ENCODE measurements at places on chromosomes 7 and 10.

- no peak for DNase-seq
Observed at GRCh38 chr7:48518092-48518491, 346.8 kb downstream of the ABCA13 start.

DNA sequence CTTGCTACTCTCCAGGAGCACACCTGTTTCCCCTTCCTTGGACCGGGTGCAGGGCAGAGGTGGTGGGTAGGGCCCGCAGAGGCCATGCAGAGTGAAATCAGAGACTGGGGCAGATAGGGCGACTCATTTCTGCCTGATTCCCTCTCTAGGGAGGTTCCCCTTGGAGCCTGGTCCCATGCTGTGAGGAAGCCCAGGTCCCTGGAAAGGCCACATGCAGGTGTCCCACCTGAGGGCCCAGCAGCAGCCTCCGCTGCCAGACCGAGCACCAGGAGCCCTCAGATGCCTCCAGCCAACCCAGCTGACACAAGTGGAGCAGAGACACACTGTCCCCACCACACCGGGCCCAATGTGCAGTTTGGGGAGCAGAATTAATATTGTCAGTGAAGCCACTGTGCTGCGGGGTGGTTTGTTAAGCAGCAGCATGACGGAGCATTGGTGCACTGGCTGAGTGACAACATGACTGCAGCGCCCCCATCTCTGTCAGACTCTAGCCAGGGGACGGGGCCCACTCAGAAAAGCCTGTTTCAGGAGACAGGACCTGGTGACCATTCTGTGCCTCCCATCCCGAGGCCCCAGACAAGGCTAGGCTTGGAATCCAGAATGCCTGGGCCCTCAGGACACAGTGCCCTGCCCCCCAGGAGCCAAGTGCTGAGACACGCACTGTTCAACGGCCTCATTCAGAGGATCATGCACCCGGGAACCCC lies 30.4 kb upstream of the RET start:
- no peak for DNase-seq

DNA sequence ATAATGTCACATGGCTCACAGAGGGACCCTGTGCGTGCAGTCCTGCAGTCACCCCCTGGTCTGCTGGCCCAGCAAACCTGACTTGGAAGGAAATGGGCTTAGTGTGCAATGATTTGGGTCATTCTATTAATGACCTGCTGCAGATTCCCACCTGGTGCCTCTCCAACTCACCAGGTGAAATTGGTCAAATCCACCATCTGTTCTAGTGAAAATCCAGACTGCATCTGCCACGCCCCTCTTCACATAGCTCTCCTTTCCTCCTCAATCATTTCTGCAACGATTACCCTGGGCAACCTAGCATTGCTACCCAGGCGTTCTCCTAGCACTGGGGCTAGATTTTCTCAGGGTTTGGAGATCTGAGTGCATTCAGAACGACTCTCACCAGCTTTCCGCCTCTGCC lies 29.4 kb downstream of the SRRM3 start:
- DNase-seq, result no peak

DNA sequence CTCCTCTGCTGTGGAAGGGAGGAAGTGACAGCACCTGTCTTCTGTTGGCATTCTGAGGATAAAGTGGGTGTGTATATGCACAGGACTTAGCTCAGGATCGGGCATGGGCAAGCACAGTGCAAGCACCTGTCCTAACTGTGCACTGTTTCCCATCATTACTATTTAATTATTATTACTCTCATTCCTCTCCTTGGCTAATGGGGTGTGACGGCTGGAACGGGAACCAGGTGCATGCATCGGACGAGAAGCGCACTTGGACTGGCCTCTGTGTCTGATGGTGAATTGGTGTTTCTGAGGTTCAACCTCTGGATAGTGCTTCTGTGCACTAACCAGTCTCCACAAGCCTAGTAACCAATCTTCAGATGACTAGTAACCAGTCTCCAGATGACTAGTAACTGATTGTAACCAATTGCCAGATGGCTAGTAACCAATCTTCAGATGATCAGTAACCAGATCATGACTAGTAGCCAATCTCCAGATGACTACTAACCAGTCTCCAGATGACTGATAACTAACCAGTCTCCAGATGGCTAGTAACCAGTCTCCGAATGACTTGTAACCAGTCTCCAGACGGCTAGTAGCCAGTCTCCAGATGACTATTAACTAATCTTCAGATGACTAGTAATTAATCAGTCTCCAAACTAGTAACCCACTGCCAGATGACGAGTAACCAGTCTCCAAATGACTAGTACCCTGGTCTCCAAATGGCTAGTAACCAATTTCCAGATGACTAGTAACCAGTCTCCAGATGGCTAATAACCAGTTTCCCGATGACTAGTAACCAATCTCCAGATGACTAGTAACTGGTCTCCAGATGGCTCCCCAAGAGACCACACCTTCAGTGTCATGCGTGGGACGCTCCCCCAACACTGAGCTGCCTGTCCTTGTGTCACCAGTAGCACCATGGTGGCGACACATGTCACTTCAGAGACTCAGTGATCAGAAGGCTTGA lies 85.8 kb downstream of the PAXIP1 start:
- no peak for DNase-seq

GRCh38 chr7:34806831-34807230 lies 148.8 kb downstream of the NPSR1 start:
- no peak for DNase-seq

GRCh38 chr7:94109556-94109955 lies 105.4 kb upstream of the BET1 start:
- no peak for DNase-seq

DNA sequence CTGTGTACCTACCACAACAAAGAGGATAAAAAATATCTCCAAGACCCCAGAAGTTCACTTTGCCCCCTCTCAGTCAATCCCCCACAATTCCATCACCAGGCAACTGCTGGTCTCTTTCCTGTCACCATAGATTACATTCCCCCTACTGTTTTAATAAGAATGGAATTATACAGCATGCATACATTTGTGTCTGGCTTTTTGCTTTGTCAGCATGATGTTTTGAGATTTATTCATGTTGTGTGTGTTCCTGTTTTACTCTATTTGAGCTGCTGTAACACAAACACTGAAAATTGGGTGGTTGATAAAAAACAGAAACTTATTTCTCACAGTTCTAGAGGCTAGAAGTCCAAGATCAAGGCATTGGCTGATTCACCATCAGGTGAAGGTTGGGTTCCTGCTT lies 214.5 kb upstream of the IGFBP3 start:
- no peak for DNase-seq

- no peak for DNase-seq
Observed at GRCh38 chr10:98425511-98426352, 10.8 kb upstream of the PYROXD2 start.

DNA sequence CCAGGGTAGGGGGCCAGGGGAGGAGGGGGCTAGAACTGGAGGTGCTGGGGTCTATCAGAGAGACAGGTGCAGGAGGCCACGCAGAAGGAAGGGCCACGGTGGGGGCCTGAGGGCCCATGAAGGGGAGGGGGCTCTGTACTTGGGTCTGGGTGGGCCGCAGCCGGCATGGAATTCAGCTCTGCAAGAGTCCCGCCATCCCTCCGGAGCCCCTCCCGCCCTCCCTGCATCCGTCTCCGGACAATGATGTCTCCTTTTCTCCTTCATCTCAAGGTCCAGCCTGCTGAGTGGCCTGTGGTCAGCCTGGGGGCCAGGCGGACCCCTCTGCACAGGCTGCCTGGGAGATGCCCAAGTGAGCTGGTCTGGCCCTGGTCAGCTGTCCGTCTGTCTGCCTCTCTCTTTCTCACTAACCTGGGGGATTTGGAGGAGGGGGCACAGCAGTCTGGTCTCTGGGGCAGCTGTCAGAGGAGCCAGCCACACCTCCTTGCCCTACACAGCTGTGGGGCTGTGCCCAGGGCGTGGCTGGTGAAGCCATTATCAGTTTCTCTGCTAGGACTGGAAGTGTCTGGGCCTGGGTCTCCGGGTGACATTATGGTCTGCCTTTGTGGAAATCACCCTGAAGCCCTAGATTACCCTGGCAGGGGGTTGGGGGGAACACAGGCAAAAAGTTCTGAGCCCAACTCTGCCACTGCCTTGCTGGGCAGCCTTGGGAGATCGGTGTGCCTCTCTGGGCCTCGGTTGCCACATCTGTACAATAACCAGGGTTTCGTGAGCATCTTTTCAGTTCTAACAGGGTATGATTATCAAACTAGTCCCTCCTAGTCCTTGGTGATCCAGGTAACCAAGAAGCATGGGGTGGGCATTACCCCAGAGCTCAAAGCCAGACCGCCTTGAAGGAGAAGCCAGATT lies 19.0 kb upstream of the HSPB1 start:
- no peak for DNase-seq

DNA sequence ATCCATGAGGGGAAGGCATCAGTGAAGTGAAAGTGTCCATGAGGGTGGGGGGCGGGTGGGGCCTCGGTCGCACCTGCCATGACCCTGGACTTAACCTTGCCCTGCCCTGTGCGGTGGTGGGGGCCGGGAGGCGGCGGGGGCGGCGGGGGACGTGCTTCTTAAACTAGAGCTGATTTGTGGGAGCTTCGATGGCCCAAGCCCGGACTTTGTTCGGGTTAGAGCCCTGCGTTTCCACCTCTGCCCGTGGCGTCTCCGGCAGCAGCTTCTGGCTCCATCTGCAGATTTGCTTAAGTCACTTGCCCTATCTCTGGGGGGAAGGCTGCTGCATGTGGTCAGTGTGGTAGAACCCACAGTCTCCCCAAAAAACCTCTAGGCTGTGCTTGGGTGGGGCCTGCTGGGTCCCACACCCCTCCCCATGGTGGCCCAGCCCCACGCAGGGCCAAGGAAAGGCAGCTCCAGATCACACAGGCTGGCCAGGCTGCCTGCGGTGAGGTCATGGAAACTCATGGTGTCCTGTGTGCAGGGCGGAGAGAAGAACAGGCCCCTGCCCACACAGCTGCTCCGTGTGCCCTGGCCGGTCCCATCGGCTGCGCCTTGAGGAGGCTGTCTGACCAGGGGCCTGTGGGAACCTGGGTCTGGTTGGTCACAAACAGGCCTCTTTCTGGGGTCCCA lies 93.2 kb downstream of the INPP5A start:
- no peak for DNase-seq

- no peak for DNase-seq
Observed at GRCh38 chr10:78588194-78588811, 480.5 kb upstream of the ZMIZ1 start.

- no peak for DNase-seq
Observed at GRCh38 chr7:144854839-144855424, 19.1 kb upstream of the TPK1 start.

DNA sequence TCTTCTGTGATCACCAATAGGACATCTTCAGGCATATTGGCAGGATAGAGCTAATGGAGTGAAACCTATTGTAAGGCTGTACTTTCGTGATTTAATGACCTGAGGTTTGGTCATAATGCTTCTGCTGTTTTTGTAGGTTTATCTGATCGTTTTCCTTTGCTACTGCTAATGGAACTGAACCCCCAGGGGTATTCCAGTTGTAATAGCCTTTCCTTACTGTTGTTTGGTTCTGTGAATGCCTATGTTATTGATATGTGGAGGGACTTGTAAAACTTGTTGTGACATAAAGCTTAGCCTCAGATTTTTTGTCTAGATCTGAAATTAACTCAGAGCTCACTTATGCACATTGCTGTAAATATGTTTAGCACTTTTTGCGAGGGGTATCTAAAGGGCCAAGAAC lies 10.9 kb upstream of the VWA2 start:
- no peak for DNase-seq

GRCh38 chr10:102555781-102556328 lies 52.1 kb downstream of the SUFU start:
- no peak for DNase-seq

DNA sequence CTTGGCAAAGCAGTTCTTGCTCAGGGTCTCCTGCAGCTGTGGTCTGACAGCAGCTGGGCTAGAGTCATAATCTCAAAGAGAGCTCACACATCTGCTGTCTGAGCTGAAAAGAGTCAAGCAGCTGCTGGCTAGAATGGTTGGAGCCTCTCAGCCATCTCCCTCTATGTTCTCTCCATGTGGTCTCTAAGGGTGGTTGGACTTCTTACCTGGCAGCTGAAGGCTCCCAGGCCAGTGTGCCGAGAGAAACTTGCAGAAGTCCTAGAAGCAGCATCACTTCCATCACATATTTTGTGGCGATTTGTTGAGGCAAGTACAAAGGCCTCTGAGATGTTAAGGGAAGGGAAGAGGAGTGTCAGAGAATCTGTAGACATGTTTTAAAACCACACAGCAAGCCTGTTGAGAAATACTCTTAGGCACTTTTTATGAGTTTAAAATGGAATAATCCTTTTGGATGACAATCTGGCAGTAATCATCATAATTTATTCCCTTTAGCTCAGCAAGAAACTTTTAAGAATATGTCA lies 93.2 kb downstream of the REEP3 start:
- no peak for DNase-seq

- no peak for DNase-seq
Observed at GRCh38 chr10:130464426-130464825, 328.2 kb downstream of the GLRX3 start.

- no peak for DNase-seq
Observed at GRCh38 chr7:5543361-5543760, 119.7 kb upstream of the TNRC18 start.

- DNase-seq, result no peak
Observed at GRCh38 chr10:71911296-71911953, 52.8 kb upstream of the CHST3 start.

- no peak for DNase-seq
Observed at GRCh38 chr10:124619802-124620490, 124.2 kb downstream of the FAM53B start.

Measured in activated CD8-positive, alpha-beta memory T cell treated with anti-CD3 and anti-CD28 coated beads for 4 hours (primary cell).